ENCODE measurements at places on chromosomes 12 and 14.

GRCh38 chr14:32012062-32012461 lies 65.0 kb upstream of the ARHGAP5 start:
- DNase-seq: no peak

DNA sequence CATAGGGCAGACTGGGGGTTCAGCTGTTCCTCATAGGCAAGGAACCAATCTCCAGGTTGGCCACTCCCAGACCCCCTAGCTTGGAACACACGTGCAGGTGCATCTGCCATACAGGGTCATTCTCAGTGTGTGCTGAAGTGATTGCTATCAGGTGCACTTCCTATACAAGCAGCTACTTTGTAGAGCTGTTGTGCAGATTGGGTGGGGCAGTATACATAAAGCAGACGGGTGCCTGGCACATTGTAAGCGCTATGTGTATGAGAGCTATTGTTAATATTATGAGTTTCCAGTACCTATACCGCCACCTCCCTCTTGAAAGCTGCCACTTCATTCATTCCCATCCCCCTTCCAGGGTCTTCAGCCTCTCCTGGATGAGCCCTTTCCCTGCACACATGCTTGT lies 17.3 kb downstream of the IRF2BPL start:
- no peak for DNase-seq

- DNase-seq: no peak
Measured at GRCh38 chr14:53412819-53413675, 259.9 kb upstream of the DDHD1 start.

DNA sequence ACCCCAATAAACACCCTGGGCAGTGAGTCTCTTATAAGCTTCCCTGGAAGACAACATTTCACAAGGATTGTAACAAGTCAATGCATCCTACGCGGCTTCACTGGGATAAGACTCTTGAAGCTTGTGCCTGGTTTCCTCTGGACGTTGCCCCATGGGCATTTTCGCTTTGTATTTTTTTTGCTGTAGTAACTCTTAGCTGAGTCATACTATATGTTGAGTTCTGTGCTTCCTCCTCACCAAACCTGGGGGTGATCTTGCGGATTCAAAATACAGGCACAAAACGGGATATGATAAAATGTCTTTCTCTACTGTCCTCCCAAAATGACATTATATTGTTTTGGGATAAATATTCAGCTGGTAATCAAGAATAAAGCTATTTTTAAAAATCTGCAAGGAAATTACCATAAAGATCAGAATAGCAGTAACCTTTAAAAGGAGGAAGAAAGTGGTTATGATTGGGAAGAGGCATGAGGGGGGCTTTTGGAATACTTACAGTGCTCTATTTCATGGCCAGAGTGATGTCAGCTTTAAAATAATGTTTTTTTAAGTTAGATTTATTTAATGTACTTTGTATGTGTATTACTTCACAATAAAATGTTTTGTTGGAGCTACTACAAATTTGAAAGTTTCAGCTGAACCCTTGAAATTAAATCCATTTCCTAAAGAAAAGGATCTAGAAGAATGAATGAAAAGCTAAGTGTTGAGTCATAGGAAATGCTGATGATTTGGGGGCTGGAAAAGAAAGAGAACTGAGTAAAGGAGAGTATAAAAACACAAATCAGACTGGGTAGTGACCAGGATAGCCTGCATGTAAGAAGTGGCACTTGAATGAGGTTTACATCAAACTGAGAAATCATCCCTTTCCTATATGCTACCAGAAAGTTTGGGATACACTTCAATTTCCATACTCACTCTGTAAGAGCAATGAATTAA lies 14.7 kb downstream of the BTBD7 start:
- no peak for DNase-seq

DNA sequence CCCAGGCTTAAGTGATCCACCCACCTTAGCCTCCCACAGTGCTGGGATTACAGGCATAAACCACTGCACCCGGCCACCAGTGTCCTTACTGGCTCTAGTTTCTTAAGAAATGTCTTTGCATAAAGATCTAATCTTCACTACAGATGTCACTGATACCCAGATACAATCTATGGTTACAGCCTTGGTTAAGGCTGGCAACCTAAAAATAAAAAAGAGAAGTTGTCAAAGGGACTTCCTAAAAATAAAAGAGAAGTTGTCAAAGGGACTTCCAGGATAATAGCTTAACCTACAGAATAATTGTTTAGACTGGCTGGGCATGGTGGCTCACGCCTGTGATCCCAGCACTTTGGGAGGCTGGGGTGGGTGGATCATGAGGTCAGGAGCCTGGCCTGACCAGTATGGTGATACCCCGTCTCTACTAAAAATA lies 27.6 kb downstream of the ETFBKMT start:
- DNase-seq: no peak

GRCh38 chr14:104783484-104784217 lies 11.9 kb downstream of the AKT1 start:
- DNase-seq: no peak

GRCh38 chr12:106073179-106073578 lies 65.6 kb downstream of the NUAK1 start:
- DNase-seq: no peak

DNA sequence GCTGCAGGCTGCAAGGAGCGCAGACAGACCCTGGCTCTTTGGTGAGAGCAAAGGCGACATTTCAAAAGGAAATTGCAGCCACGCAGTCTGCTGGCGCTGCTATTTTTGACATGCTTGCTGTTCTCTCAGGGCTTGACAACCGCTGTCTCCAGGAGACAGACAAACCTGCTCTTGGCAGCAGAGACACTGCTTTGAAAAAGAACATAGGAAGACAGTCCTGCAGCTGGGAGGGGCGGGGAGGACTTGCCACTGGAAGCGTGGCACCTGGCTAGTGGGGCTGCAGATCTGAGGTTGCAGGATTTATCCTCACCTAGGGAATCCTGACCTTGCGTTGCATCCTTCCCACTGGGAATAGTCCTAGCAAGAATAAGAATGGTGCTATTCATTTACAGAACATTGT lies 91.8 kb upstream of the KCNA1 start:
- DNase-seq: no peak

DNA sequence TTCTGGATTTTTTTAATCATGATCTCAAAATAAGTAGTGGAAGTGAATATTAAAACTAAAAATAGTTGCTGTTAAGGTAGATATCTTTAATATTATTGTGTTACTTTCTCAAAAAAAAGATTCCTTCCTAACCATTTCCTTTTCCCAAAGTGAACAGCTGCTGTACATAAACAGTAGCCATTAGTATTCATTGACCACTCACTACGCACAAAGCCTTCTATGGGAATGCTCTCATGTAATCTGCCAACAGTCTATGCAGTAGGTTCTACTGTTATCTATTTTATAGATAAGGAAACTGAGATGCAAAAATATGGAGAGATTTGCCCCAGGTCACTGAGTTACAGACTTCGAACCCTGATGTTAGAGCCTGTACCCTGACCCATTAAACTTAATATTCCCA lies 32.1 kb downstream of the ZFP36L1 start:
- DNase-seq: no peak

DNA sequence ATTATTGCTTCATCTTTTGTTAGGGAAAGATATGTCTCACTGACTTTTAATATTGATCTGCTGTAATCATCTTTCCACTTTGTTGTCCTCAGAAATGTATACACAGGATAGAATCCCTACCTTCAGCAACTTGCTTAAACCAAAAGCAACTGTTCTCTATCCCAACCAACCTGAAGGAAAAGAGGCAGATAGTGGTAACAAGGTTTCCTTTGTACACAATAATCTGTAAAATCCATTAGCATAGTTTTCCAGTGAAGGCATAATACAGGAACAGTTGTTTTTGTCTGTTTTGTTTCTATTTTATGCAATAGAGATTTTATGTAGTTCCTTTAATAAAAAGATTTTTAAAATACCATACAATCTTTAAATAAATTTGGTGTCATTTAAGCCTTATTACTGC lies 170.5 kb downstream of the PIK3C2G start:
- DNase-seq: no peak

DNA sequence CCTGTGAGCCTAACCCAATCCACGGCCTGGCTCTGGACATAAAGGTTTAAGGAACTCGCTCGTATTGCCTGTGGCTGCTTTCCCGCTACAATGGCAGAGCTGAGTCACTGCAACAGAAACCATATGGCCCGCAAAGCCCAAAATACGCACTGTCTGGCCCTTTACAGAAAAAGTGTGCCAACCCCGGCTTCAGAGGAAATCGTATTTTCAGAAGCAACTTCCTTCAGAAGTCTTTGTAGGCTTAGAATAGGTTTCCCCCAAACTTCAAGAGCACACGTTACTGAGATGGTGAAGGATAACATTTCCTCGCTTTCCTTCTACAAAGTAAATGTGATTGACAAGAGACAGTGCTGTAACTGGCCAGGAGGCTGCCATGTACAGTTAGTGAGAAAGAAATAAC lies 34.8 kb upstream of the TESC start:
- peak; percentile 36 for DNase-seq

DNA sequence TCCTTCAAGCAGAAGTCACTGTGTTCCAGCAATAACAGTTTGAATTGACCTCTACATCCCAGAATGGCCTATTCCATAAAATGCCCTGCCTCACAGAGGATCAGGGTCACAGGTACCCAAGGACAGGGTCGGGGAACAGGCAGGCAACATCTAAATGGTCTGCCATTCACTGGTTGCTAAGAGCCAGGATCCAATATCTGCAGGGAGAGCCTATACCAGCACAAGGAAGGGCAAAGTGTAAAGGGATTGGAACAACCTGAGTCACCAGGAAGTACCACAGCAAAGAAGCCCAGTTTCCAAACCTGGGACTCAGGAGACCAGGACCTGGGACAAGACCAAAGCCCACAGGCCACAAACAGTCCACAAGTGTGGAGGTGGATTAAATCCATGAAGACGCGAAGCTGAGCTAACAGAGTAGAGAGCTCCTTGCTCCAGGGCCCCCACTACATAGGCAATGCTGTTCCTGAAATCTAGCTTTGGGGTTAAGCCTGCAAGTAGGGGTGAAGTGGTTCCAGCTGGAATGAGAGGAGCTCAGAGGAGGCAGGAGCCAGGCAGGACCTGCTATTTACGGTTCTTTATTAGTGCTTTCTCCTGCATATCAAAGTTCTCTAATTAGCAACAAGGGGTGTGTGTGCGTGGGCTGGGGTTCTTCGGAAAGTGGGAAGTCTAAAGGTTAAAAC lies 274.3 kb downstream of the BCL11B start:
- DNase-seq: no peak

- DNase-seq: no peak
Measured at GRCh38 chr14:95536671-95537070, 1.8 kb downstream of the GLRX5 start.

- no peak for DNase-seq
Measured at GRCh38 chr14:92960706-92961566, 38.0 kb downstream of the CHGA start.

DNA sequence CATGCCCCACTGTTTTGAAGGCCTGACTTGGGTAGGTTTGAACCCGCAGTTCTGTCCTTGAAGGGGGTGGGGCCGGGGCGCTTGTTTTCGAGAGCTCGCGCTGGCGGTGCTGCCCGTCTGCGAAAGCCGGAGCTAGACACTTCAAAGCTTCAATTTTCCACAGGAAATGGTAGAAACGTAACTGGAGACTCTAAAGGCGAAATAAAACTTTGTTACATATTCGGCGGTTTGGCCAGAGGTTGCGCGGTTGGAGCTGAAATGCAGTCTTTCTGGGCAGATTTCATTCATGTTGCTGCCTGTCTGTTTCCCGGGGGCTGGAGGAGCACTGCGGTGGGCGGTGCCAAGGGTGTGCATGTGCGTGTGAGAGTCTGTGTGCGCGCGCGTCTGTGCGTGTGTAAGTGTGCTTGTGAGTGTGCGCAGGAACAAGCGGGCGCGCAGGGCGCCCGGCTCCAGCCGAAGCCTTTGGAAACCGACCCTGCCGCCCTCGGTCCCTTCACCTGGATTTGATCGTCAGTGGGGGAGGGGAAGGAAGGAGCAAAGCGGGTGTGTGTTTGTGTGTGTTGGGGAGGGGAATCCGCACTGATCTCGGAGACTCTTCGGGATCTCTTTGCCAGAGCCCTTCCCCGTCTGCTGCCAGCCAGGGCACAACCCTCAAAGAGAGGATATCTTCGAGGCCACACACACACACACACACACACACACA lies 227.7 kb upstream of the CRY1 start:
- peak; percentile 57 for DNase-seq

DNA sequence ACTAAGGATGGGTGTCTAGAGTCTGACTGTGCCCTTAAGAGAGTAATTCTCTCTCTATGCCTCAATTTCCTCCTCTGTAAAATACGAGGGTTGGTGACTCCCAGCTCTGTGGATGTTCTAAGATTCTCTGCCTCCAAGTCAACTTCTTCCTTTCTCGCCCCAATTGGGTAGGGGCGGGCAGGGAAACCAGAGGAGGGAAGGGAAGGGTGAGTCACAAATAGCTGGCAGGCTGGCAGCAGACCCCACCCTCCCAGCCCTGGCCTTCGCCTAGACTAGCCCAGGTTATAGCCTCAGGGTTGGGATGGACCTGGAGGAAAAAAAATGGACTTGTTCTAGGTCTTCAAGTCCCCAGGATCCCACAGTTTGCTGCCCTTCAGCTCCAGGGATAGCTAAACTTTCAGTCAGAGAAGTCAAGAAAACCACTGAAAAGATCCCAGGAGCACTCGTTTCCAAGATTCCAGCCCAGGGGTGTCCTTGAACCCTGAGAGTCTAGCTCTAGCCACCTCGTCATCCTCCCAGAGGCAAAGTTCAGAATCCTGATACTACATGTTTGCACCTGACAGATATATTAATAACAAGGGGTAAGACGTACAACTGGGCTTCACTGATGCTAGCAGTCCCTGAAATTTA lies 2.3 kb downstream of the DGKA start:
- no peak for DNase-seq

DNA sequence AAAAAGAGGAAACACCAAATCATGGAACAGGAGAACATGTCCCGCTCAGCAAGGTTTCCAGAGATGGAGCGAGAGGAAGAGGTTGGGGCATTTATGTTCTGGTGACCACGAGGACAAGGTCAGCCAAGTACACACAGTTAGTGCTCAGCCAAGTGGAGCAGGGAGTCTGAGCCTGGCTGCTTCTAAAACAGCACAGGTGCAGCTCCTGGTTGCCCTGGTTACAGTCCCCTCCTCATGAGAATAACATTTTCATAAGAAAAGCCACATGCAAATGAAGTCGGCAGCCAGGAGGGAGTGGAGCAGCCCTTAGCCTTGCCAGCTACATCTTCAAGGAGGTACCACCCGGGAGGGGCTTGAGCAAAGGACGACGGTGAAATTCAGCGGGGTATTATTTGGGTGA lies 81.8 kb downstream of the NOS1 start:
- no peak for DNase-seq

GRCh38 chr14:92943855-92944570 lies 21.1 kb downstream of the CHGA start:
- no peak for DNase-seq

- DNase-seq: no peak
Measured at GRCh38 chr12:96070670-96071279, 35.4 kb upstream of the LTA4H start.

GRCh38 chr12:15650399-15651128 lies 138.6 kb downstream of the EPS8 start:
- no peak for DNase-seq

- DNase-seq: no peak
Measured at GRCh38 chr14:72714871-72715214, 179.1 kb downstream of the DPF3 start.

DNA sequence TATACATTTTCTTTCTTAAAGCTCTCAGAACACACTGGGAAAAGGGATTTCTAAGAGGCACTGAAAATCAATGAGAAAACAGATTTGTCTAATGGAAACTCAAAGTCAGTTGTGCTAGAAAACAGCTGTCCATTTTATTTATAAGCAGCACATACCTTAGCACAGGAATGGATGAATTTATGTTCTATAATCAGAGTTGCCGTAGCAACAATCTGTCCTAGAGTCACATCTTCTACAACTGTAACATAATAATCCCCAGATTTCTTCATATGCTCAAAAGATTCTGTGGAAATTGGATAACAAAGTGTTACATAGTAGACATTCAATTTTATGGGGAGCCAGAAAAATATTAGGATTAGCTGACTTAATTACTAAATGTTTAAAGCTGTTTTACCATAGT lies 9.8 kb downstream of the GNPNAT1 start:
- no peak for DNase-seq
